K562 (cell line): ENCODE measurements at places on chromosomes 1 and 21.
A peak's percentile ranks its signal among the peaks of the same experiment; 100 is the strongest.

GRCh38 chr1:226444901-226445300 is 37.0 kb upstream of the PARP1 start:
- no peak for DNase-seq

DNA sequence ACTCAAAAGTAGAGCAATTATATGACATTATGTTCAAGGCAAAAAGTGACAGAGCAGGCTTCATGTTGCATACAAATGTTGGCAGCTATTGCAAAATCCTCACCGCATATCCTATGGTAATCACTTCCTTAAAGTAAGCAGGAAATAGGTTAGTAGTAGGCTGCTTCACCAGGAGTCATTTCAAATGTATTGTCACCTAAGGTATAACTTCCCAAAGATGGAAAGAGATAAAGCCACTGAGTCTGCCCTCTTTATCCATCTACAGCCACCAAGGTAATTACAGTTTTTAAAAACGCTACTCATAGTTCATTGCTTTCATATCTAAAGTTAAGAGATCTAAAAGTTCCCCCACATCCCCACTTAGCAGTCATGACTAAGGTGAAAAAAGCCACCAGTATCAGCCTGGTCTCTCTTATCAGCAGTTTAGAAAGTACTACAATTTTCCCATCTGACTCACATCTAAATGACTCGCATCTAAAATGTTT is 31.6 kb upstream of the UBE2U start:
- DNase-seq = no peak

DNA sequence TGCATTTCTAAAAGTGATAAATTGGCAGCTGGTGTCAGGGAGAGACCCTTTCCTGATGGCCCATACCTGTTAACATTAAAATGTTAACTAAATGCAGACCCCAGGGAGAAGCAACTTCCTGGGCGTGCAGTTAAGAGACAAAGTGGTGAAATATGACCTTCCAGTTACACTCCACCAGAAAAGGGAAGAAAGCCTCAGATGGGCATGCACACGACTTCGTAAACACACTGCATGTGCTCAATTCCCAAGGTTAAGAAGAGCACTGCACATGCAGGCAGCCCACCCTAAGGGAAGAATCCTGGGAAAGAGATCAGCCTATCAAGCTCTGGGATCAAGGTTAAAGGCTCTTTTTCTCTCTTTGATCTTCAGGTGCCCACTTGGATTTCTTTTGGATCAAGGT is 9.7 kb upstream of the GBP6 start:
- DNase-seq = no peak

GRCh38 chr1:17239420-17239819 is 9.5 kb upstream of the PADI3 start:
- peak; percentile 84 for DNase-seq

DNA sequence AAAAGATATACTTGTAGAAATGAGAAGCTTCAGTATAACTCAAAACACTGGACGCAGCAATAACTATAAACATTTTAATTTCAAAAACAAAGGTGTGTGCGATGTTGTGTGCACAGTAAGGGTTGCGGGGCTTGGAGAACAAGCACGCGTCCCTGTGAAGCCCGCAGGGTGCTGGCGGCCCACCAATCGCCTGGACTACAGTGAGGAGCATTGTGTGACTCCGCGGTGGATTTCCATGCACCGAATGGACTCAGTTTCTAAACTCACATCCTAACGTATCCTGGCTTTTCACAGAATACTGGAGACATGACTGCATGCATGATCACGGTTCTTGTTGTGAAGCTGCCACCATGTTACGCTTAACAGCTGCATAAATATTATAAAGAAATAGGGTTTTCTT is 33.0 kb downstream of the NTPCR start:
- DNase-seq = no peak

- DNase-seq = peak; percentile 98
Observed at GRCh38 chr1:173824315-173825081, at the start of the genes CENPL and DARS2. Gene CENPL (minus strand): TSS chr1:173824883. CDS start chr1:173811299, 13,584 bp downstream. Gene DARS2 (plus strand): TSS chr1:173824673. CDS start chr1:173825230, 557 bp downstream.

DNA sequence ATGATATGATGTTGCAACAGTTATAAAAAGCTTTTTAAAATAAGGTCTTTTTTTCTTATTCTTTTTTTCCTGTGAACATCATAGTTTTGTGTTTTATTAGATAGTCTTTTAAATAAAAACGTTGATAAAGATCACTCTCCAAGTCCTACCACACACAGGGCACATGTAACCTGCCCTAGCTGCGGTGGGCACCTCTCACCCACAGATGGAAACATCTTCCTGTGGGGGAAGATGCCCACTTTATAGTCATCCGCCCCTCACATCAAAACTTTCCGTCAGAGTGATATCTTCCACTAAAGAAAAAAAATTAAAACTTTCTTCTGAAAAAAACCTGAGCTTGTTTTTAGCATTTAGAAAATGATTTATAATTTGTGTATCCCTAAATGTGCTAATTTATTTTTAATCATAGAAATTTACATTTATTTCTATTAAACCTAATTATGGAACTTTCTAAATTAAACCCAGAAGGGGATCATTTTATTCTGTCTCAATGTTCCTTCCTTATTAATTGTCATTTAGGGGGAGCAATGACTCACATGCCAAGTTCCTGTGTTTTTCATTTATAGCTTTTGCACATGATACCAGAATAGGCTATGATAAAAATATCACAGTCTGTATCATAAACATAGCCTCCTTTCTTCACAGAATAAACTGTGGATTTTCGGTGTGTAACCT is 24.7 kb downstream of the TNFRSF9 start:
- no peak for DNase-seq

DNA sequence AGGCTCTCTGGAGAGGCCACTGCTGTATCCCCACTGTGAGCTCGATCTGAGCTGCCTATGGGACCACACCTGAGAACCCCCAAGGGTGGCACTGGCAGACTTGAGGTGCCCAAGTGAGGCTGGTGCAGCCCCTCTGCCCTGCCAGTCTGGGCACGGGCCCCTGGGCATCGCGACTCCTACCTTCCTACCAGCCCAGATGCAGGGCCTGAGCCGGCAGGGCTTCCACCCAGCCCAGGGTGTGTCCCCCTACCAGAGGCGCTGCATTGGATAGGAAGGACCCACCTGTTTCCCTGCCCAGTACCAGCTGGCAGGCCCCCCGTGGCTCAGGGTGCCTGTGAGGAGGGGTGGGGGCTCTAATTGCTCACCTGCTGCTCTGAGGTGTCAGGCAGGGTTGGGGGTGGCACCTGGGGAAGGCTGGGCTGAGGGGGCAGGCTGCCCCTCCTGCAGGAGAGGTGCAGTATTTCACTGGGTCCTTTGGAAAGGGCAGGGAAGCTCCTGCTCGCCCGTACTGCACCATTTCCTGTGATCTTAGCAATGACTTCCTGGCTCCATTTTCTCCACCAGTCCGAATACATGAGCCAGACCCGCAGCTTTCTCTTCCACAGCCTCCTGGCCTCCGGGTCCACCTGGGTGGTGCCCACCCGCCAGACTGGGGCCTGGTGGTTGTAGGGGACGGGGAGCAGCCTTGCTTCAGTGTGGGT is 11.8 kb downstream of the TP73 start:
- DNase-seq = no peak

- DNase-seq = no peak
Observed at GRCh38 chr1:41800311-41800829, 118.4 kb downstream of the HIVEP3 start.

- DNase-seq = peak; percentile 50
Observed at GRCh38 chr1:227317523-227318015, 723 bp downstream of the CDC42BPA start.

DNA sequence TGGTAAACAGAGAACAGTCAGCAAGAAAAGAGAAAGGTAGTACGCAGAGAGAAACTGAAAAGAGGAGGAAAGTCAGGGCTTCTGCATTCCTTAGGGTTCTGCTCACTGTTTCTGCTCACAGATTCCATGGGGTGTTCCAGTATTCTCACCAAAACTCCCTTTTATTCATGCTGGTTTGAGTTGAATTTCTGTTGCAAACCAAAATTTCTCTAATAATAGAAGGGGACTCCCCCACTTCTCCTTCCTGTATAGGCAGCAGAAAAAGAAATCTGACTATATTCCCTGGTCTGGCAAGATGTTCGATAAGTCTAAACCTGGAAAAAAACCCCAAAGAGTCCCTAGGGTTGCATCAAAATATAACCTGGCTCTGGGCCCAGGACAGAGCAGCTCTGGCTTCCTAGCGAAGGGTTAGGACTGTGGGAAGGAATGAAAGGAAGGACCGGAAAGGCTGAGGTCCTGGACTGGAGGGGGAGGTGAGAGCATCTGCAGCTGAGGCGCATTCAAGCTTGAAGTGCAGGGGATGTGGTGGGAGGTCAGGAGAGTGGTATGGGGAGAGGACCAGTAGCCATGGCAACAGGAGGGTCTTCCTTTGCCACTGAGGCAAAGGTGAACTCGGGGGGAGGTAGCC is 18.8 kb upstream of the RGS16 start:
- no peak for DNase-seq
